ENCODE measurements at places on chromosomes 2 and 18. TPM values are rescaled to one million over a fixed set of nuclear protein-coding genes. Genes with fewer than 3 reads are reported as not detected.

AMER3 gene
- total RNA-seq, result not detected

TMEM131 gene
- 13.3 TPM for total RNA-seq

KIF1A gene
- under 0.01 TPM for total RNA-seq

PAX8 gene
- total RNA-seq, result 0.28 TPM

TRPM8 gene
- not detected for total RNA-seq

IL18R1 gene
- 0.18 TPM for total RNA-seq
